ENCODE measurements at places on chromosomes 5 and 9. TPM values are rescaled to one million over a fixed set of nuclear protein-coding genes. Genes with fewer than 3 reads are reported as not detected.
A peak's percentile ranks its signal among the peaks of the same experiment; 100 is the strongest.

GRCh38 chr5:930866-931265 lies 38.2 kb downstream of the TRIP13 start:
- no peaks in the 10 kb centered on the region for H3K36me3 ChIP-seq
- no peak overlapping the region for H3K4me3 ChIP-seq
- H3K27me3 ChIP-seq: peaks cover 32% of the 10 kb centered on the region
- no peaks in the 10 kb centered on the region for H3K4me1 ChIP-seq
- DNase-seq: peak; percentile 32
- no peak overlapping the region for H3K27ac ChIP-seq

The CPLANE1 gene
- total RNA-seq: 31.4 TPM

- no peak for DNase-seq
- no peaks in the 10 kb centered on the region for H3K27me3 ChIP-seq
- peaks cover 8% of the 10 kb centered on the region for H3K4me1 ChIP-seq
- H3K36me3 ChIP-seq: no peaks in the 10 kb centered on the region
Observed at GRCh38 chr9:8717146-8717545, 917.6 kb upstream of the DMAC1 start.

- H3K4me3 ChIP-seq: no peak overlapping the region
- peaks cover 5% of the 10 kb centered on the region for H3K36me3 ChIP-seq
Observed at GRCh38 chr5:172862165-172862801, 28.2 kb downstream of the ERGIC1 start.

DNA sequence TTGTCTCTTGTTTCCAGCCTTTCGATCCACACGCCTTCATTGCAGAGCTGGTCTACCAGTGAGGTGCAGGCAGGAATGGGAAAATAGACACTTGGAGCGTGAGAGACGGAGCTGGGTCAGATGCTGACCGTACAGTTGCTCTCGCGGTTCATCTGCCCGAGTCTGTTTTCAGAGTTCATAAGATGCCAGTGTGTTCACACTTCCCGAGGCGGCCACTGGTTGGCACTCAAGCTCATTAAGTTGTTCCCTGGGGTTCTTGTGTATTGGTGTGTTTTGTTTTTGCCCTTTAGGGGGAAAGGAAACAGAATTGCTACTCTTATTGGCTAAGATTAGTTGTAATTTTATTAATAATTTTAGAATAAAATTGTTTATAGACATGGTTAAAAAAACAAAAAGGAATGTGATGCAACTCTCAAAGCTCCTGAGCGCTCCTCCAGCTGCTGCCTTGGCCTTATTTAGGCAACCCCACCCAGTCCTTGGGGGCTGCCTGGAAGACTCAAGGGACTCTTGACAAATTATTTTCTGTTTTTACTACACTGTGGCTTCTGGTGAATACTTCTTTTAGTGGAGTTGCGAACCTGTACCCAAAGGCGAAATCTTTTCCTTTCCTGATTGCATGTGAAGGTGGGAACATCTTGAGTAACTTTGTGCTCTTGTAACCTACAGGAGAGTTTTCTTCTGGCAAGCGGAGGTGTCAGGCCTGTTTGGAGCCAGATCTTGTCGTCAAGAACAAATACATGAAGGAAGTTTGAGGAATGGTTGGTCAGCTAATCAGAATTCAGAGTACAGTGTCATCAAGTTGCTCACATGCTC lies 146.1 kb downstream of the MAST4 start:
- H3K4me3 ChIP-seq: no peak overlapping the region
- DNase-seq: no peak
- H3K36me3 ChIP-seq: no peaks in the 10 kb centered on the region
- H3K27ac ChIP-seq: no peak overlapping the region
- peaks cover 16% of the 10 kb centered on the region for H3K4me1 ChIP-seq

DNA sequence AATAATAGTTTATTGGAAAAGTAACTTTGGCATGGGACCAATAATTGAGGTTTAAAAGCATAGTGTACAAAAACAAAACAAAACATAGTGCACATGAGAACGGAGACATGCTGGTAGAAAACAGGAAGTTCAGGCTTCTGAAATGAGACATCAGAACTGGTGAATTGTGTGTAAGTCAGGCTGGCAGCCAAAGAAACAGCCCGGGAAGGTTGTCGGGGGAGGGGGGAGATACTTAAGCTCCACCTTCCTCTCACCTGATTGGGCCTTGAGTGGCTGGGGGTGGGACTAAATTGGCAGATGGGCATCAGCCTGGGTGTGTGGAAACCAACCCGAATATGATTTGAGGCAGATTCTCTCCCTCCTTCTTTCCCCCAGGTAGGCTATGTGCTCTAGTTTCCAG lies 256.3 kb downstream of the SMARCA2 start:
- no peaks in the 10 kb centered on the region for H3K4me1 ChIP-seq
- no peaks in the 10 kb centered on the region for H3K36me3 ChIP-seq
- H3K27me3 ChIP-seq: peaks cover 17% of the 10 kb centered on the region
- no peak overlapping the region for H3K4me3 ChIP-seq
- no peak overlapping the region for H3K27ac ChIP-seq

The RLN2 gene
- not detected for total RNA-seq

DNA sequence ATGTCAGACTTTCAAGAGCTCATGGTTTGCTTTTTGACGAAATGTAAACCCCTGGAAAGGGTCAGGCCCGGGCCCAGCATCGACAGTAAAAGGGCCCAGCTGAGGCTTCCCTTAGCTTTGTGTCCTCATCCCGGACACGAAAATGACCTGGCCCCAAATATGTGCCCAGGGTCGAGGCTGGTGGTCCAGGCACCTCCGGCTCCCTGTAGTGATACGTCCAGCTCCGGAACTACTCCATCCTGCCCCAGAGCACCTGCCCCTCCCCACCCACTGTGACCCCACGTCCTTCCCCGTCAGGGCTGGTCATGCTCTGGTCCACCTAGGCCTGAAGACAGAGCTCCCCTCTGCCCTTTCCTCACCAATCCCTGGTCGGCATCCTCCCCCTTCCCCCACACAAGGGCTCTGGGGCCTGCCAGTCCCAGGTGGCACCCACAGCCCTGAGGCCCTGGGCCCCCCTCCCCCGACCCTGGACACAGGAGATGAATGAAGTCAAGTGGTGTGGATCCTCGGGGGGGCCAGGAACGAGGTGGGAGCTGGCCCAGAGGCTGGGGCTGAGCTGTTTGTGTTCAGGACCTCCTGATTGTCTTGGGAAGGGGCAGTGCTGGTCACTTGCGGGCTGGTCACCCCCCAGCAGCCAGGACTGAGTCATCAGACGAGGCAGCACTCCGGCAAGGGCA lies 6.2 kb downstream of the OBP2A start:
- no peak overlapping the region for H3K4me3 ChIP-seq
- no peak overlapping the region for H3K27ac ChIP-seq
- no peaks in the 10 kb centered on the region for H3K36me3 ChIP-seq
- no peak for DNase-seq

The AP3B1 gene
- total RNA-seq: 57.0 TPM

GRCh38 chr9:136697146-136697820 lies 10.0 kb upstream of the AGPAT2 start:
- no peak for DNase-seq
- H3K27me3 ChIP-seq: peaks cover 13% of the 10 kb centered on the region
- H3K36me3 ChIP-seq: no peaks in the 10 kb centered on the region
- no peak overlapping the region for H3K4me3 ChIP-seq
- no peak overlapping the region for H3K27ac ChIP-seq

- DNase-seq: peak; percentile 94
- H3K4me1 ChIP-seq: peaks cover 14% of the 10 kb centered on the region
- H3K27ac ChIP-seq: no peak within 1 kb of the TSS
Observed at GRCh38 chr9:76905791-76906646, at the start of gene PRUNE2. Gene PRUNE2 (minus strand): TSS chr9:76906114. CDS start chr9:76905963, 151 bp downstream.

DNA sequence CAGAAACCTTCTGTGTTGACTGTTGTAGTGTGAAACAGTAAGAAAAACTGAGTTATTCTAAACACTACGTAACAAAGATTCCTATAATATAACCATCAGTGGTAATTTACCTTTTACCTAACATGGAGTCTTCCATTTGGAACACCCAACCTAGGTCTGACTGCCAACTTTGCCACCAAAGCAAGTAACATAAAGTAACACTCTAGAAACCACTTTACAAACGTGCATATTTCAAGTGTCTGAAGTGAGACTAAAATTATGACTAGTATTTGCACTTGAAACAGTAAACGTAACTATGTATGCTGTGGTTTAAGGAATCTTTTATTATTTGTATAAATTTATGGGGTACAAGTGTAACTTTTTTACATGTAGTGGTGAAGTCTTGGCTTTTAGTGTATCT lies 95.6 kb downstream of the SERINC5 start:
- peaks cover 38% of the 10 kb centered on the region for H3K36me3 ChIP-seq
- H3K27me3 ChIP-seq: no peaks in the 10 kb centered on the region
- H3K4me1 ChIP-seq: peaks cover 39% of the 10 kb centered on the region
- no peak overlapping the region for H3K4me3 ChIP-seq
- DNase-seq: no peak

The STX17 gene
- total RNA-seq: 26.7 TPM

- H3K4me3 ChIP-seq: no peak overlapping the region
- no peaks in the 10 kb centered on the region for H3K4me1 ChIP-seq
- no peak for DNase-seq
- no peaks in the 10 kb centered on the region for H3K27me3 ChIP-seq
- H3K36me3 ChIP-seq: peaks cover 27% of the 10 kb centered on the region
- H3K27ac ChIP-seq: no peak overlapping the region
Observed at GRCh38 chr5:177339107-177339638, 12.3 kb downstream of the LMAN2 start.

DNA sequence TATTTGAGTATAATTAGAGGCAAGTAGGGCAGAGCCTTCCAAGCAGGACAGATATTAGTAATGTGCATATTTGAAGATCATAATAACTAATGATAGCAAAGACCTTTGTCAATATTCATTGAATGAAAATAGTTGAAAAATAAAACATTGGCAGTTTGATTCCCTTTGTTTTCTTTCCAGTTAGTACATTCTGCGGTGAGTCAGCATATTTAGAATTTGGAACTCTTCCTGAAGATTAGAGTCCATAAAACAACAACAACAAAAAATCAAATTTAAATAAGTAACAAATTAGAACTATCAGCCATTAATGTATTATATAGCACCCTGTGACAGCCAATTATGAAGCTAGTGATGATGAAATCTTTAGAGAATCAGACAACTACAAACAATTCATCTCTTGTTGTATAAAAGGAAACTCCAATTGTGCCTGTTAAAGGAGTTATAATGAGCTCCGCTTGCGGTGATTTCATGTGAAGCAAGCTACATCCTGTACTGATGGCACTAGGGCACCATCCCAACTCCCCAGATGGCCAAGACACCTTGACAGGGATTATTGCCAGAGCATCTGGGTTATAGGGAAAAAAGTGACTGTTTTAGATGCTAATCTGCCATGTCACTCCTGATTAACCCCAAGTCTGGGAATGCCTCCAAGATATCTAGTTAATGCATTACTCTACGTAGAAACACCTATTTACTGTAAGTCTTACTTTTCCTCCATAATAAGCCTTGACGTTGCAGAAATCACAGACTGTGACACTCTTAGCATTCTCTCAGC lies 6.8 kb downstream of the IFNA8 start:
- DNase-seq: no peak
- no peaks in the 10 kb centered on the region for H3K36me3 ChIP-seq
- H3K27ac ChIP-seq: no peak overlapping the region
- peaks cover 37% of the 10 kb centered on the region for H3K27me3 ChIP-seq
- H3K4me1 ChIP-seq: no peaks in the 10 kb centered on the region
- no peak overlapping the region for H3K4me3 ChIP-seq

GRCh38 chr9:33170464-33171415 lies 3.6 kb upstream of the B4GALT1 start:
- no peak overlapping the region for H3K27ac ChIP-seq
- DNase-seq: peak; percentile 36
- H3K4me3 ChIP-seq: no peak overlapping the region
- H3K27me3 ChIP-seq: no peaks in the 10 kb centered on the region
- peaks cover 12% of the 10 kb centered on the region for H3K4me1 ChIP-seq
- H3K36me3 ChIP-seq: no peaks in the 10 kb centered on the region

GRCh38 chr9:110767559-110768063 lies 99.0 kb downstream of the MUSK start:
- no peak overlapping the region for H3K4me3 ChIP-seq
- no peaks in the 10 kb centered on the region for H3K27me3 ChIP-seq
- H3K36me3 ChIP-seq: peaks cover 2% of the 10 kb centered on the region
- H3K4me1 ChIP-seq: peaks cover 30% of the 10 kb centered on the region

The STC2 gene
- total RNA-seq: 334 TPM

- no peak overlapping the region for H3K4me3 ChIP-seq
- DNase-seq: no peak
- H3K36me3 ChIP-seq: peaks cover 20% of the 10 kb centered on the region
- H3K27ac ChIP-seq: peak overlapping the region; percentile 61
Observed at GRCh38 chr5:173093606-173094005, 37.5 kb downstream of the CREBRF start.

- no peak for DNase-seq
- peaks cover 3% of the 10 kb centered on the region for H3K36me3 ChIP-seq
- H3K27ac ChIP-seq: no peak overlapping the region
- peaks cover 13% of the 10 kb centered on the region for H3K27me3 ChIP-seq
- H3K4me3 ChIP-seq: no peak overlapping the region
- H3K4me1 ChIP-seq: no peaks in the 10 kb centered on the region
Observed at GRCh38 chr9:114429488-114429887, 41.7 kb upstream of the AKNA start.

GRCh38 chr9:95065224-95065623 lies 252.3 kb downstream of the FANCC start:
- no peak overlapping the region for H3K4me3 ChIP-seq
- peaks cover 35% of the 10 kb centered on the region for H3K4me1 ChIP-seq
- H3K36me3 ChIP-seq: peaks cover 53% of the 10 kb centered on the region
- DNase-seq: peak; percentile 66
- H3K27me3 ChIP-seq: no peaks in the 10 kb centered on the region

GRCh38 chr5:172454358-172455086 lies at the start of gene SH3PXD2B:
Gene SH3PXD2B (minus strand): TSS chr5:172454525. CDS start chr5:172454352, 173 bp downstream.
- H3K36me3 ChIP-seq: peaks cover 7% of the 10 kb centered on the region
- no peak for DNase-seq
- H3K27ac ChIP-seq: peak within 1 kb of the TSS; percentile 88
- peak within 1 kb of the TSS; percentile 83 for H3K4me3 ChIP-seq
- H3K27me3 ChIP-seq: no peaks in the 10 kb centered on the region

DNA sequence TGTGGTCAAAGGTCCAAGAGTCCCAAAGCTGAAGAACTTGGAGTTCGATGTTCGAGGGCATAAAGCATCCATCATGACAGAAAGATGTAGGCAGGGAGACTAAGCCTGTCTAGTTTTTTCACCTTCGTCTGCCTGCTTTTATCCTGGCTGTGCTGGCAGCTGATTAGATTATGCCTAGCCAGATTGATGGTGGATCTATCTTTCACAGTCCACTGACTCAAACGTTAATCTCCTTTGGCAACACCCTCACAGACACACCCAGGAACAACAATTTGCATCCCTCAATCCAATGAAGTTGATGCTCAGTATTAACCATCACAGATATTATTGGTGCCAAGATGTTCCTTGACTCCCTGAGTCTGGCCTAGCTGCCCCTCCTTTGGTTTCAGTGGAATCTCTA lies 530.8 kb upstream of the CLINT1 start:
- no peak overlapping the region for H3K27ac ChIP-seq
- H3K4me3 ChIP-seq: no peak overlapping the region
- no peaks in the 10 kb centered on the region for H3K36me3 ChIP-seq
- peaks cover 55% of the 10 kb centered on the region for H3K4me1 ChIP-seq

DNA sequence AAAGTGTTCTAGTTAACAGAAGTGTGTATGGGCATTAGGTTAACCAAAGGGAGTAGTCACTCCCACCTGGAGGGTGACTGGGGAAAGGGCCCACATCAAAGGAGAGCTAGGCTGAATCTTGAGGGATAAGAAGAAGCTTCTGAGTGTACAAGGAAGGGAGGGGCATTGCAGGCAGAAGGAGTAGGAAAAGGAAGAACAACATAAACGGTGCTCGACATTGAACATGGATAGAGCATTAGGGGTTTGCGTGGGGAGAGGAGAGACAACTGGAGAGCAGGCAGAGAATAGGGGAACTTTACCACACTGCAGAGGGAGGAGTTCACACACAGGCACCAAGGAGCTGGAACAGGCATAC lies 5.3 kb upstream of the GLRX start:
- H3K4me1 ChIP-seq: peaks cover 19% of the 10 kb centered on the region
- no peak overlapping the region for H3K27ac ChIP-seq
- H3K27me3 ChIP-seq: no peaks in the 10 kb centered on the region
- DNase-seq: no peak
- H3K4me3 ChIP-seq: no peak overlapping the region
